Activated CD4-positive, alpha-beta T cell treated with anti-CD3 and anti-CD28 coated beads, Interleukin-2, amount 10 ng/mL, durations not matched to agents 7 days and 5 days (primary cell): ENCODE measurements at places on chromosomes 6 and 20.

DNA sequence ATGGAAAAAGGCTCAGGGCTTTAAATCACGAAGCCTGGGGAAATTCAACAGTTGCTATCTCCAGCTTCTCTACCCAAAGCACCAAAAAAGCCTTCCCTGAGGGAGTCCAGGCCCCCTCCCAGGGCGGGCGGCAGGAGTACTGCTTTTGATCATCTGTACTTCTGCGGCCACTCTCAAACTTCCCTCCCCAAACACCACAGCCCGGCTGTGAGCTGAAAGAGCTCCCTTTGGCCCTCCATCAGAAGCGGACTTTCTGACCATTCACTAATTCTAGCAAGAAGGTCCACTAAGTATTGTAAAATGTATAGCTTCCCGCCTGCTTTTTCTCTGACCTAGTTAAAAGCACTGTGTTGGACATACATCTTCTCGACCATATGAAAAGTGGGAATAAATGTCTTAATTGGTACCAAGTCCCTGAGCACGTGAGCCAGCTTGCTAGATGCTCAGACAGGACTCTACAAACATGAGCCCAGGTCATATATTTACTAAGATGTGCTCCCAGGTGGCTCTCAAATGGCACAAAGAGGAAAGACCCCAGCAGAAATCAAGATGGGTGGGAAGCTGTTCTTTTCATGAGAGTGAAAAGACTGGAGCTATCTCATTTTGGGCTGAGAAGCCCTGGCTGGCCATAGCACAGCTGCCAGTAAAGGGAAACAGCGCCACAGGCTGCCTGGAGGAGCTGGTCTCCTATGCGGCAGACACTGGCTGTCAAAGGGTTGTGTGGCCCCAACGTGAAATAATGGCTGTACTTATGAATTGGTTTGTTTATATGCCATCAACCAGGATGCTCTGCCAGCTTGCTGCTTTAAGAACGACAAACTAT is 58.6 kb downstream of the GFOD1 start:
- DNase-seq = no peak

- DNase-seq = no peak
Observed at GRCh38 chr6:150238336-150238741, 95.5 kb downstream of the PPP1R14C start.

GRCh38 chr6:111050261-111051023 is 36.9 kb upstream of the SLC16A10 start:
- no peak for DNase-seq

- no peak for DNase-seq
Observed at GRCh38 chr6:85096976-85097375, 332.6 kb upstream of the TBX18 start.

- DNase-seq = peak; percentile 54
Observed at GRCh38 chr6:31402324-31403282, 792 bp upstream of the MICA start.

GRCh38 chr20:43781215-43781614 is 54.4 kb upstream of the GTSF1L start:
- DNase-seq = no peak

DNA sequence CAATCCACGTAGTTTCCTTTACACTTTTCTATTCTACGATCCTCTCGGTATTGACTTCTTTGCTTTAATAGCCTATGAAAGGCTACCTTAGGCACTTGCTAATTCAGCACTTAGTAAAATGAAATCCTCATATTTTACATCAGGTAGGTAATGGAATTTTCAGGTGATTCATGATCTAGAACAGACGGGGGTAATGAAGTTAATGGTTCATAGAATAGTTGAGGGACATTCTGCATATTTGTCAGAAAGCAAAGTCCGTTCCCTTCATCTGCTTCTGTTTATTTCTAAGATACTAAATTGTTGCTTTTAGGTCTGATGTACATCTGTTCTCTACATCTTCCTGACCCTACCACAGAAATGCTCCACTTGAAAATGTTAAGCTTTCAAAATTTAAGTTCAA is 431.7 kb downstream of the CDKAL1 start:
- no peak for DNase-seq

DNA sequence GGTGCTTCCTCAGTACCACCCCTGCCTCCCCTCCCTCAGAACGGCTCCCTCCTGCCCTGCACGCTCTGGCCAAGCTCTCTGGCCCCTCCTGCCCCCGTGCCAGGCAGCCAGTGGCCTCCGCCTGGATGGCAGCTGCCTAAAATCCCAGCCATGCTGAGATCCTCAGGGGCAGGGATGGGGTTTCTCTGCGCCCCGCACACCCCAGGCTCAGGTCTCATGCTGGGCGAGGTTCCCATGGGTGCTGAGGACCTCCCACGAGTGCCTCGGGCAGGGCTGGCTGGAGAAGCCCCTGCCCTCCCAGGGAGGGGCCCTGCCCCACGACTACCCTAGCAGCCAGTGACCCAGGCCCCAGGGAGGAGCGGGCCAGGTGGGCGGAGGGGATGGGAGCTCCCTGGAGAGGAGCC is 2.7 kb downstream of the PTK6 start:
- DNase-seq = peak; percentile 5

DNA sequence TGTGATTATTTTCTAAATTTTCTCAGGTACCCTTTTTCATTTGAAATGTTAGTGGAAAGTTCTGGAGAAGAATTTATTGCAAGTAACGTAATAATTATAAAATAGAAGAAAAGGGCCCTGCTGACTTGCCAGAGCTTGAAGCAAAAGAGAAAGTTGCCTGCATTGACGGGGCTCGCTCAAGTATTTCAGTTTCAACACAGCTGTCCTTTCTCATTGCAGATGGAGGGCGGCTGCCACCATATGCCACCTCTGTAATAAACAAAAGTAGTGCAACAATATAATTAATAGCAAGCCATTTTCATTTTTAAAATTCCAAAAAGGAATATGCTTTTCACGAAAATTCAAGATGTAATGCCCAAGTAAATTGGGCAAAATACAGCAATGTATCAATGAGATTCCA is 246.2 kb downstream of the PACRG start:
- no peak for DNase-seq

GRCh38 chr6:90288404-90288803 is 8.2 kb downstream of the BACH2 start:
- DNase-seq = no peak

- no peak for DNase-seq
Observed at GRCh38 chr6:119444642-119445557, 95.3 kb upstream of the MAN1A1 start.

DNA sequence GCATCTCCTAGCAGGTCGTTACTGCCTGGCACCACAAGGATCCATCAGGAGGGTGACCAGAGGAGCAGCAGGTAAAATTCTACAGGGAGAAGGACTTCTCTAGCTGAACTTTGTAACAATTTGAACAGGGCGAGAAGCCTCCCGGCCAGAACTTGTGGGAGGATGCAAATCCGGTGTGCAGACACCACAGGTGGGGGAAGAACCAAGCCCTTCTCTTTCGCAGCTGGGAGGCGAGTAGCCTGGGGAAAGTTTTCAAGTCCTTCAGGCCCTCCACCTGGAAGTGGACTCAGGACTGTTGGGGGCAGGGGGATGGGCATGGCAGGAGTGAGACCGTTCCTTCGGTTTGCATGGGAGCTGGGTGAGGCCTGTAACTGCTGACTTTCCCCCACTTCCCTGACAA is 42.7 kb upstream of the FAM210B start:
- DNase-seq = no peak

GRCh38 chr6:151240036-151240685 is 394 bp downstream of the AKAP12 start:
- DNase-seq = peak; percentile 32

DNA sequence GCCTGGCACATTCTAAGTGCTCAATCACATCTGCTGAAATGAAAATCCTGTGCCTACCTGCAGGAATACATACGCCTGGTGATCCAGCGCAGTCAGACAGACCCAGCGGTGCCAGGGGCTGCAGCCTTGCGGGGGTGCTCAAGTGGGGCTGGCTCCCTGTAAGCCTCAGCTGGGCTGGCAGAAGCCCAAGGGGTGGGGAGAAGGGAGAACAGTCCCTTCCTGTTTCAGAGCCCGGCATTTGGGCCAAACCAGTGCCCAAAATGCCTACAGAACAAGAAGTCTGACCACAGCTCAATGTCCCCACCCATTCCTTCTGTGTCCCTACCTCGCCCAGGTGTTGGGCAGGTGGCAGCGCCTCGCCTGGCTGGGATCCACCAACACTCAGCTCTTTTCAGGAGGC is 22.6 kb downstream of the KCNK15 start:
- no peak for DNase-seq

- DNase-seq = no peak
Observed at GRCh38 chr6:15200087-15200486, 45.8 kb upstream of the JARID2 start.

DNA sequence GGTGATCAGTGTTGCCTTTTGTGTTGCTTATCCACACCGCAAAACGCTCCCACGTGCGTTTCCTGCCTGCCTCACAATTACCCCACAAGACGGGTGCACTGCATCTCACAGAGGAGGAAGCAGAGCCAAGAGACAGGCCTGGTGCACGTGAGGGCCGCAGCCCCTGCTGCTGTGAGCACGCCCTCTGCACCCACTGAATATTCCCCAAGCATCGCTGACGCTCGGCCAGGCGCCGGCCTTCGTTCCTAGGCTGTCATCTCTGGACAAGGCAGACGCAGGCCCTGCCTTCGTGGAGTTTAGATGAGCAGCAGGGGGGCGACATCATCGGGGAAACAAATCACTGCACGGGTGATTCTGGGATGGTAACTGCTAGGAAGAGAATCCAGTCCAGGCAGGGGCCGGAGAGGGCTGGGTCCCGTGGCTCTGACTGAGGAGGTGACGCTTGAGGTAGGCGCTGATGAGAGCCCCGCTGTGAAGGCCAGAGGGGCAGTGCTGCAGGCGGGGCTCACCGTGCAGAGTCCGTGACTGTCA is 162.4 kb upstream of the QKI start:
- DNase-seq = no peak

DNA sequence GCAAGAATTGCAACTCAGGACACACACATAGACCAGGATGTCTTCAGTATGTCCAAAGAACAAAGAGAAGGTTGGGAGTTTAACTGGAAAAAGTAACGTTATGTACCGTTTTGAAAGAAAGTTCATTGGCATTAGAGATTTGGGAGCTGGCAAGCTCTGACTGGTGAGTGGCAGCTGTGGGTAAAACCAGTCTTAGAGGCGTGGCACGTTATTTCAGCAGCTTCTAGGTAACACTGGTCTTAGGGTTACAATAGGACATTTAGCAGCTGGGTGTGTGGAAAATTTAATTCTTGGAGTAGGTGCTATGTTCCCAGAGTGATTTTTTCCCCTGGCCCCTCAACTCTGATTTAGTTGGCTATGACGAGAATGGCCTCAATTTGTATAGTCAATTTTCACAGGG is 19.2 kb downstream of the SNRPB start:
- DNase-seq = no peak

DNA sequence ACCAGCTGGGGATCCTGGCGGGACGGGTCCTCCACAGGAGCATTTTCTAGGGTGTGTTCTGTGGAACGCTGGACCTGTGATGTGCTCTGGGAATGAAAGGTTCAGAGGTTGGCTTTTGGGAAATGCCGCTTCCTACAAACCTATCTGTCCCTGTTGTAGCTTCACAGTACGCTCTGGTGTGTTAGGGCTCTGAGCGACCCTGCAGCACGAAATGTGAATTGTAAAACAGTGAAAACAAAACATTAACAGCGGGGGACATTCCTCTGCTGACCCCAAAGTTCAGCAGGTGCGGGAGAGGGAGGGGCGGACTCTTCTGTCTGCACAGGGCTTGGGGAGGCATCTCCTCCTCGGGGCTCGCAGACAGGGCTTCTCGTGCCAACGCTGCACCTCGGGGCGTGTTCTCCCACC is 155.9 kb downstream of the NRN1 start:
- DNase-seq = no peak

DNA sequence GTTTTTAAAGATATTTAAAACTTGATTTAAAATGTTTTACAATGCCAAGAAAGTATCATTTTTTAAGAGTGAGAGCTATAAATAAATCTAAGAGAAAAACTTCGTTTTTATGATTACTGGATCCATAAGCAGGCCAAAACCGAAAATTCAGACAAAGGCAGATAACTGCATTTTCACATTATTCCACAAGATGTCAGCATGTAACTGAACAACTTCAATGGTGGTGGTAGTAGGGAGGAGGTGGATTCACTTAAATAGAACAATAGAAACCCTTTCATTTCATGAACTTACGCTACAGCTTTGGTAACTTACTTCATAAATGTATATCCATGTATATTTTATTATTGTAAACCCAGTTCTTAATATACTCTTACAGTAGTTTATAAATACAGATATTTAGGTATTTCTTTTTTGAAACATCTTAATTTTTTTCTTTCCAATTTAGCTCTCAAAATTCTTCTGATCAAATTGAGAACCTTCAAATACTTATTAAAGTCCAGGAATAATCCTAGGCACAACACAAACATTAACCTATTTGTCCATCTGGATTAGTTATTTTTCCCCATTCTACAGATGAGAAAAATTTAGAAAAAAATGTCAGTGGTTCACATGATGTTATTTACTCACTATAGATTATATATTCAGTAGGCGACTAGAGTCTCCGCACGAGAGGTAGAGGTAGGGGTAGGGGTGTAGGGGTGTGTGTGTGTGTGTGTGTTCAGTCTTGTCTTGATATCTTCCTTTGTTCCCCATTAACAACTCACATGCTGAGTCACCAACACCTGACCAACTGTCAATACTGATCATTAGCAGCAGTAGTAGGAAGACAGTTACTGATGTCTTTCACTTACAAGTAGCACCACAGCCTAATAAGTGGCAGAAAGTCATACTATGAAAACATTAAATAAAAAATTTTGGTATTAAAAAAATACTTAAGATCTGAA is 111.5 kb downstream of the ARHGAP18 start:
- DNase-seq = peak; percentile 49

DNA sequence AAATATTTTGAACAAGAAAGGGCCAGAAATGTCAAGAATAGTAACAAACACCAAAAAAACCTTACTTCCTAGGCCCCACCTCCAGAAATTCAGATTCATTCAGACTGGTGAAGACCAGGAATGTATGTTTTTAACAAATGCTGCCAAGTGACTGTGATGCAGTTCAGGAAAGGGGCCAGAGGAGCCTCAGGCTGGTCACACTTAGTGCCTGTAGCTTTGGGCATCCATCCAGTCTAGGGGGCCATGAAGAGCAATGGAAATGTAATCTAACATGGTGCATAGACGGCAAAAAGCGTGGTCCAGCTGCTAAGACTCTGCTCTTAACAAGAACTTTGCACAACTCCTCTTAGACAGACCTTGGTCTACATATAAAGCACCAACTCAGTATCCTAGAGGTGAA is 7.1 kb downstream of the GJA1 start:
- DNase-seq = no peak

- no peak for DNase-seq
Observed at GRCh38 chr6:117194978-117195377, 70.4 kb upstream of the VGLL2 start.

DNA sequence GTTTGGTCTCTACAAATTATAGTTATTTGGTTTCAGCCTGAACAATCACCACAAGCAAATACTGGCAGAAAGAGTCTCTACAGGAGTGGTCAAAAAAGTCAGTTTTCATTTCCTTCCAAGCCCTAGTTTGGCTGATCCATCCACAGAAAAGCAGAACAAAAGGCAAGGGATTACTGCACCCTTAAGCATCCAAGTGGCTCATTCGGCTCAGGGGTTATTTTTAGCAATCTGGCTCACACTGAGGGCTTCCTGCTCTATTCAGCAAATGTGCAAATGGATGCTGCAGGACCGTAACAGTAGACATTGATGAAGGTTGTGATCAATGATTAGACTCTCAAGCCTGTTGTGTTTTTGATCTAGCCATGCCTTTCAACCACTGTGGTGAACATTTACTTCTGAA is 62.2 kb upstream of the FABP7 start:
- DNase-seq = no peak

GRCh38 chr6:151675746-151676459 is 131.6 kb upstream of the ESR1 start:
- DNase-seq = peak; percentile 61

- no peak for DNase-seq
Observed at GRCh38 chr6:135813401-135813800, 38.1 kb upstream of the PDE7B start.
